Epithelial cell of proximal tubule (primary cell): ENCODE measurements at places on chromosomes 12 and 14.

- DNase-seq = no peak
Observed at GRCh38 chr12:52924764-52925716, 20.2 kb upstream of the KRT8 start.

GRCh38 chr12:131991816-131992430, 42.2 kb downstream of the EP400 start:
- no peak for DNase-seq

DNA sequence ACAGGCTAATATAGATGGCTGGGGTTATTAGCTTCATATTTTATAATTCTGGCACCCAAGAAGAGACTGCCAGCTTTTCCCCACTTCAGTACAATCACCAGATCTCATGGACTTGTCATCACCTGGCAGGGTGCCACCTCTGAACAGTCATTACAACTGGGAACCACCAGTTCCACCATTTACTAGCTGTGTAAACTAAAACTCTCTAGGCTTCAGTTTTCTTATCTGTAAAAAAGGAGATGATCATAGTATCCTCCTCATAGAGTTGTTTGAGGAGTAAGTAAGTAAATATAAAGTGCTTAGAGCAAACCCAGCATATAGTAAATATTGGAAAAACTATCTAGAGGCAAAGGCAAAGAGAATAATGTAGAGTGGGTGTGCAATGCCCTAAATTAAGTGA, 19.3 kb downstream of the CPNE8 start:
- no peak for DNase-seq

DNA sequence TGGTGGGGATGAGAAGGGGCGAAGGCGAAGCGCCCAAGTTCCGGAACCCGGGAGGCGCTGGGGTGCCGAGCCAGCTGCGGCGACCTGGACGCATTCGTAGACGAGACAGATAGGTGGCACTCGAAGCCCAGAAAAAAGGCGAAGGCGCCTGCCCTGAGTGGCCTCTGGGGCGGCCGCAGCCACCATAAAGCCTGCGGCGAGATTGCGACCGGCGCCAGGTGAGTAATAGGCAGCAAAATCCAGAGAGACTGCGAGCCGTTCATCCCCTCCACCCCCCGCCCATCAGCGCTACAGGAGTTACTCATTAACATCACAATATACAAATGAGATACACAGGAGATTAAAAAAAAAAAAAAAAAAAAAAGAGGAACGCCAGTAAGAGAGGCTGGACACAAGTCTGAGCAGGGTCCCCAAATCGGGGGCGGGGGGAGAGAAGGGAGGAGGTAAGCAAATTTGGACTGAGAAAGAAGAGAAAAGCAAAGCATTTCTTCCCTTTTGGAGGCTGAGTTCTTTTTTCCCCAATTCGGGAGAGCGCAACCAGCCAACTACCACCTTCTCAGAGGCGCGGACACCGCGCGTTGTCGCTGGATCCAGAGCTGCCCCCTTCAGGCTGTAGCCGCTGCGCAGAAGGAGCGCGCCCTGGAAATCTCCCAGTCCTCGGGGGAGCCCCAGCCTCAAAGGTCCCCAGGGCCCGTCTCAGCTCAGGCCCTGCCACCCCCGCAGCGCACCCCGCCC, 15.7 kb downstream of the TBX3 start:
- DNase-seq = no peak

DNA sequence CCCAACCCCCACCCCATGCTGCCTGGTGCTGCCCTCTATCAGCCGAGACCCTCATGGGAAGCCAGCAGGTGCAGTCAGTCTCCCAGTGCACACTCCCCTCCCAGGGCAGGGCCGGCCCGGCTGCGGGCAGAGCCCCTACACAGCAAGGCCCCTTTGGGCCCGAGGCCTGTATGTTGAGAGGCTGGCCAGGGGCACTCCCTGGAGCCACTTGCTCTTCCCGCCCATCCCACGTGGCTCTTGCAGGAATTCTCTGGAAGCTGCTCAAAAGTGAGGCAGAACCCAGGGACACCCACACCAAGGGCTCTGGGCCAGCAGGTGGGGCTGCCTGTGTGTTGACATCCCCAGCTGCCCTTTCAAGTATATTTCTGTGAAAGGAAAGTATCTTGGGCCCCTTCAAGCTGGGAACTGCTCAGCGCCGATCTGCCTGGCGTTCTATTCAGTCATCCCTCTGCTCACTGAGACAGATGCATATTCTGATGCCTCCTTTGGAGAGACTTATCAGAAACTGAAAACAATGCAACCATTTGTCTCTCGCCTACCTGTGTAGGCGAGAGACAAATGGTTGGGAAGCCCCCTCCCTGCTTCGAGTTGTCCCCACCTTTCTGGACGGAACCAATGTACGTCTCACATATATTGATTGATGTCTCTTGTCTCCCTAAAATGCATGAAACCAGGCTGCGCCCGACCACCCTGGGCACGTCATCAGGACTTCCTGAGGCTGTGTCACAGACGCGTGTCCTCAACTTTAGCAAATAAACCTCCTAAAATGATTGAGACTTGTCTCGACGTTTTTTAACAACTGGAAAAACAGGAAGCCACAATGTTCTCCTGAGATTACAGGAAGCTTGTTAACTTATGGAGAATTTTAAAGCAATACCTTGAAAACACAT, 6.0 kb downstream of the GPR132 start:
- DNase-seq = no peak

GRCh38 chr14:26218861-26219260, 379.0 kb downstream of the NOVA1 start:
- DNase-seq = no peak

DNA sequence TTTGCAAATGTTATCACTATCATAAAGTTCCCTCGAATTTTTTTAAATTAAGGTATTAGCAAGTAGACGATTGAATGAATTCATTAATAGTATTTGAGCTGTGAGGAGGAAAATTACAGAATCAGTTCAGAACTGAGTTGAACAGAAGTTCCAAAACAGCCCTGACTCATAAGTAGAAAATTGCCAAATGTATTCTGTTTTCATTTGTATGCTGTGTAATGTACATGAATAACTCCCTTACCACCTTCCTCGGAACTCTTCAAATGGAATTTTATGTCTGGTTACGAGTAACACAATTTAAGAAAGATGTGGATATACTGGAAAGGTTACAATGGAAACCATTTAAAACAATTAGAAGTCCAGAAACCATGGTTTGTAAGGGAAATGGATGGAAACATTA, 283.3 kb upstream of the FAR2 start:
- DNase-seq = no peak

DNA sequence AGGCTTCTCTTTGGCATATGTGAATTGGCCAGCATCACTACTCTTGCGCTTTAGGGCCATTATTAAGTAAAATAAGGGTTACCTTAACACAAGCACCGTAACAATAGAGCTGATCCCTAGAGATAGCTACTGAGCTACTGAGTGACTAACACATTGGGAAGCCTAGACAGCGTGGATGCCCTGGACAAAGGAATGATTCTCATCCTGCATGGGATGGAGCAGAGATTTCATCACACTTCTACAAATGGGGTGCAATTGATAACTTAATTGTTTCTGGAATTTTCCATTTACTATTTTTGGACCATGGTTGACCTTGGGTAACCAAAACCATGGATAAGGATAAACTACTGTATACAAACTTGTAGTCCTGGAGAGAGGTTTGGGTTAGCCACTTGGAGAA, 57.1 kb downstream of the FBXO34 start:
- DNase-seq = no peak

DNA sequence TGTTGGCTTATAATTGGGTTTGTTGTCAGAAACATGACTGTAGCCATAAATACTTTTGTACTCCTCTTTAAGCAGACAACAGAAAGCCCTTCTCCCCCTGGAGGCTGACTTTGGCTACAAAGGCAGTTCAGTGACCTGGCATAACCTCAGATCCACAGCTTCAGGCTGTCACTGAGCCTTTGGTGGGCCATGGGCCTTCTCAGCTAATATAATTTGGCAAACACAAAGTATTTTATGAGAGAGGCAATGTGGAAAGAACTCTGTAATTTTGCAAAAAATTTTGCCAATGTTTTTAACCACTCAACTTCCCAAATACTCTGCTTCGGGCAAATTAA, 15.5 kb upstream of the MGP start:
- no peak for DNase-seq

- DNase-seq = no peak
Observed at GRCh38 chr14:24399999-24400718, 1.4 kb downstream of the NYNRIN start.

DNA sequence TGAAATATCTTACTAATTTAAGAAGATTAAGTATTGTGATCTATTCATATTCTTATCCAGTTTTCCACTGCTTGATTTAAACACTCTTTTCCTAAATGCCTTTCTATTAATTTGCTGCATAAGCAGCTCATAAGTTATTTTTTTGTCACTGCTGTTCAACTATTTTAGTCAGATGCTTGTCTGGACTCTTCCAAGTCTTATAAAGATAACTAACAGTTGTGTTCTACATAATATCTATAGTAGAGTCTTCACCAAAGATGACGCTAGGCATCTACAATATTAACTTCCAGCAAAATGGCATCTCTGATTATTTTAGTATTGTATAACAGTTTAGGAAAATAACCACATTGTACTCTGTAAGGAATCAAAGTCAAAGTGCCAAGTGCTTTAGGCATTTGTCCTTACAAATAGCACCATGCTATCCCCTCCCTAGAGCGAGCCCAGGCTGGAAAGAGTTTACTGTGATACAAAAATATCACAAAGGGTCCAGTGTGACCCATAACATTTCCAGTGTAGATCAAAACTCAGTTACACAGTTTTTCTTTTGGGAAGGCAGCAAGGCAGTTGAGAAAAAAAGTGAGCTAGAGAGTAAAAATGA, 98.2 kb downstream of the DENND5B start:
- DNase-seq = no peak

DNA sequence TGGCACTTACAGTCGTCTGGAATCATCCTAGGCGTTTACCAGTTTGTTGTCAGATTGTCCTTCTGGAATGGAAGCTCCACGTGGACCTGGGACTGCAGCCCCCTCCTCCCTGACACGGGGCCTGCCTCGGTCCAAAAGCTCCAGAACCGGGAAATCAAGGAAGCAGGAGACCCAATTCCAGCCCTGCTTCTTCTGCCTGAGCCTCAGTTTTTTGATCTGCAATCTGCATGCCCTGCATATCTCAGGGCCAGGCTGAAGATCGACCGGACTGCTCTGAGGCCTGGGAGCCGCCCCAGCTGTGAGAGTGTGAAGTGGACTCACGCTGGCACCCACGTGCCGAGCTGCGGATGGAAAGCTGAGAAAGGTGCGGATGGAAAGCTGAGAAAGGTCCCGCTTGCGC, 98.6 kb downstream of the SETD3 start:
- DNase-seq = no peak

DNA sequence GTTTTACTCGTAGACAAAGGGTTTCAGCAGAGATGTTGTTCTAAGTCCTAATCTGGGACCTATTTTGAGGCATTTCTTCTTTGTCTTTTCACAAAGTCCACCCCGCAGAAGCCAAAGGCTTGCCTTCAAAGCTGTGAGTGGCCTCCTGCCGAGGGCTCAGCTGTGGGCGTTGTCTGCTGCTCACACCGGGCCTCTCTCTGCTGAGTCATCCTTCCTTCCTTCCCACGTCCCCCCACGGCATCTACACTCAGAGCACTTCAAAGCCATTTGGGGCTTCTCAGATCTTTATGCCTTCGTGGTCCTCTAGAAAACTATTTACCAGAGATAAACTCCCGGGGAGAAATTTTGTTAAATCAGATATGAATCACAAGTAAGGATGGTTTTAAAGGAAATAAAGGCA, 115.9 kb upstream of the TMPO start:
- no peak for DNase-seq

DNA sequence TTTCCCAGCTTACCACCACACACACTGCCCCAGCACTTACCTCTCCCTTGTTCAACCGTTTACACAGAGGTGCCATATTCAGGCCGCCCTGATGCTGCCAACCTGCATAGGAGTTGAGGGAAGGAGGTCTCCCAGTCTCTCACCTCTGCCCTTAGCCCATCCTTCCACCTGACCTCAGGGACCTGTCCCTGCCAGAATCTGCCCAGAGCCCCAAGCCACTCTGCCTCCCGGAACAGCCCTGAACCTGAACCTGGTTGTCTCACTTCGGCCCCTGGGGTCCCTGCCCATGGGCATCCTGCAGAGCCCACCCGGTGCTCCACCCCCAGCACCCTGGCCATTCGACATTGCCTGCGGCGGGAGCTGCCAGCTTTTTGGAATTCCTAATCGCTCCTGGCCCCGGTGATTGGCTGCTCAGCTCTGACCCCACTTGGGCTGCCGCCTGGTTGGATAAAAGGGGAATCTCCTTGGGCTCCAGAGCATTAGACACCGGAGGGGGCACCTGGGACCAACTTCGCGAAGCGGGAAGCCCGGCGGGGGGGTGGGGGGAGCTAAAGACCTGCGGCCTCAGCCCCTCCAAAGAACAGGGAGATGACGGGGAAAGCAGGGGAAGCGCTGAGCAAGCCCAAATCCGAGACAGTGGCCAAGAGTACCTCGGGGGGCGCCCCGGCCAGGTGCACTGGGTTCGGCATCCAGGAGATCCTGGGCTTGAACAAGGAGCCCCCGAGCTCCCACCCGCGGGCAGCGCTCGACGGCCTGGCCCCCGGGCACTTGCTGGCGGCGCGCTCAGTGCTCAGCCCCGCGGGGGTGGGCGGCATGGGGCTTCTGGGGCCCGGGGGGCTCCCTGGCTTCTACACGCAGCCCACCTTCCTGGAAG, at the start of gene VSX2:
Gene VSX2 (plus strand): TSS at position 476 of the 874 bp plus-strand sequence. CDS start 113 bp downstream, at position 589.
- no peak for DNase-seq

DNA sequence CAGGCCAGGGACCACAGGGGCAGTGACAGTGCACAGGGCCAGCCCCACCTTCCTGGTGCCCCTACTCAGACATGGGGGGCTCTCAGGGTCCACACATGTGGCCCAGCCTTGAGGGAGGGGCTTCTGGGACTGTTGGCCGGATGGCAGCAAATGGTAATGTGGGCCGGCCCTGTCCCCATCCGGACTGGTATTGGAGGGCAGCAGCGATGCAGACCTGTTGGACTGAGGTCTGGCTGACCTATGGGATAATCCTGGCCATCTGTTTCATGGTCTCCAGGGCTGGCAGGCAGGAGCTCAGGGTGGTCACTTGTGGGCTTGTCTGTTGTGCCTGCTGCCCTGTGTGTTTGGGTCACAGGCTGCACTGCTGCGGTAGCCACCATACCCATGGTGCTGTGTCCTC, 387.5 kb downstream of the TMEM121 start:
- no peak for DNase-seq

- DNase-seq = no peak
Observed at GRCh38 chr12:120821878-120822277, 82.3 kb downstream of the SPPL3 start.

- peak; percentile 89 for DNase-seq
Observed at GRCh38 chr12:26369588-26369987, 174.2 kb downstream of the SSPN start.

GRCh38 chr12:113260127-113260526, 38.9 kb downstream of the TPCN1 start:
- no peak for DNase-seq
